ENCODE measurements at places on chromosomes 1 and 21.

- DNase-seq: no peak
Observed at GRCh38 chr1:98210064-98210463, 289.2 kb upstream of the DPYD start.

DNA sequence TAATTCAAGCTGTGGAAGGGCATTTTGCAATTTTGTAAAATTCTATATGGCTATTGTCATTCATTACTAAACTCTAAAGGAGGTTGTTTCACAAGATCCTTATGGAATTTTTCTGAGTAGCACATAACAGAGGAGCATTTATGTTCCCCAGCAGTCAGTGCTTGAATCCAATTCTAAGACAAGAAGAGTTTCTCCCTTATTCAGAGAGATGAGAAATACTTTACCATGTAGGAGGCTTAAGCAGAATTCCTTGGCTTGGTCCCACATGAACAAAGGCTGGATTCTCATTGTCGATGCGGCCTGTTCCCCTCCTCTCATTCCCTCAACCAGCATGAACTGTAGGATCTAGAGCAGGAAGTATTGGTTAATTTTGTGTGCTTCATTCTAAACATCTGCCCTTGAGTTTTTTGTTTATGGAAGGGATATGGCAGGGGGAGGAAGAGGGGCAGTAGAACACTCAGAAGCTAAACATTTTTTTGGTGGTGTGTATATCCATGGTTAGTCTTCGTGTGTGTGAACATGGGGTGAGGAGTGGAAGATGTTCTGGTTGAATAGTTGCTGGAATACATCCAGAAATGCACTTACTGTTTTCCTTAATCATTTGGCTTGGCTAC, 74.3 kb downstream of the LAMC1 start:
- DNase-seq: no peak

- DNase-seq: no peak
Observed at GRCh38 chr1:31460027-31460426, 47.0 kb downstream of the SERINC2 start.

- DNase-seq: no peak
Observed at GRCh38 chr1:51621161-51621560, 4.3 kb downstream of the OSBPL9 start.

DNA sequence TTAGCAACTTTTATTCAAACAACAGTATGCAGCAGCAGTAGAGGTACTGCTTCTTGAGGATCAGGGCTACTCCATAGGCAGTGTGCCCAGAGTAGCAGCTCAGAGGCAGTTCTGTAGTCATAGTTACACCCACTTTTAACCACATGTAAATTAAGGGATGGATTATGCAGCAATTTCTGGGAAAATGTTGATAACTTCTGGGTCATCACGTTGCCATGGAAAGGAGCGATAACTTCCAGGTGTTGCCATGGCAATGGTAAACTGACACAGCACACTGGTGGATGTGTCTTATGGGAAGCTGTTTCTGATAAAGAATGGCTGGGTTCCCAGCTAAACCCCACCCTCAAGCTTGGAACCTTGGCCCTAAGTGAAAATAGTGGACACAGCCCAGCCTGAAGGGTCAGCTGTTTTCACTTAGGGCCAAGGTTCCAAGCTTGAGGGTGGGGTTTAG, 29.0 kb upstream of the PLA2G2A start:
- DNase-seq: peak; percentile 28

DNA sequence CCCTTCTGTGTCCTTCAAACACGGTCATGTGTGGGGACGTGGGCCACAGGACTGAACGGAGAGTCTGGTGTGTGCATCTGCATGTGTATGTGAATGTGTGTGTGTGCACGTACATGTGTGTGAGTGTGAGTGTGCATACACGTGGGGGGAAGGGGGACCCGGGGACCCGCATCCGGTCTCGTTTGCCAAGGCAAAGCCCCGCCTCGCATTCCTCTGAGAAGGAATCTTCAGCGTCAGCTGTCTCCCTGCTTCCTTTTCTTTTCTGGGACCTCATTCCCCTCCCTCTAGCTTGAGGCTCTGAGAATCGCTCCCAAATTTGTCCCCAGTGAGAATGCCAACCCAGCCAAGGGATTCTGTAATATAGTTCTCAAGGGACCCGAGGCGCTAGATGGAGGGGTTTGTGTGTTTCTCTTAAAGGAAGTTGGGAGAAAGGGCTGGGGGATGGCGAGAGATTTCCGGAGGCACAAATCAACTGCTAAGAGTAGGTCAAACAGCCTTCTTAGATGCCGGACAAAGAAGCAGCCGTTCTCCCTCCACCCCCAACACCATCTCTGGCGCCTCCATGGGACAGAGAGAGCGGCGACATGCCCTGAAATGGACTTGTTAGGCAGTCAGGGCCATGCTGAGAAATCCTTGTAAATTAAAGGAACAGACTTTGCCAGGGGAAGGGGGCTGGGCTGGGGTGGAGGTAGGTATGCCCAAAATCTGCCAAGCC, 6.6 kb downstream of the IFFO2 start:
- no peak for DNase-seq

DNA sequence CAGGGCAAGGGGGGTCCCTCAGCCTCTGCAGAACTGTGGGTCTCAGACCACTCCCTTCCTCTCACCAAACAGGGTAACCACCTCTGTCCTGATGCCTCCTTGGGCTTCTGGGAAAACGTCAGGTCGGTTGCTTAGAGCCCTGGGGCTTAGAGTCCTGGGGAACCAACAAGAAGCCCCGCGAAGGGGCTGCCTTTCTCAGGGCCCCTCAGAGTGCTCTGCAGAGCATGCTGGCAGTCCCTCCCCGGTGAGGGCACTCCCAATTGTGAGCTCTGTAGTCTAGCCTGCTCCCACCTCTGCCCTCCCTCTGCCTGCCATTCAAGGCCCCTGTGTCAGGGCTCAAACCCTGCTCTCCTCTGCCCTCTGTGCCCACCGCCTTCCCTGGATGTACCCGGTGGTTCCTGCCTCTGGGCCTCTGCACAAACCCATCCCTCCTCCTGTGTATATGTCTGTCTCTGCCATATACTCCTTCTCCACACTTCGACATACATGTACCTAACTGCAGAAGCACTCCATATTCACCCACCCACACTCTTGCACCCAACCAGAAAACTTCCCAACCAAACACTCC, 92.3 kb downstream of the DMRTB1 start:
- DNase-seq: no peak

DNA sequence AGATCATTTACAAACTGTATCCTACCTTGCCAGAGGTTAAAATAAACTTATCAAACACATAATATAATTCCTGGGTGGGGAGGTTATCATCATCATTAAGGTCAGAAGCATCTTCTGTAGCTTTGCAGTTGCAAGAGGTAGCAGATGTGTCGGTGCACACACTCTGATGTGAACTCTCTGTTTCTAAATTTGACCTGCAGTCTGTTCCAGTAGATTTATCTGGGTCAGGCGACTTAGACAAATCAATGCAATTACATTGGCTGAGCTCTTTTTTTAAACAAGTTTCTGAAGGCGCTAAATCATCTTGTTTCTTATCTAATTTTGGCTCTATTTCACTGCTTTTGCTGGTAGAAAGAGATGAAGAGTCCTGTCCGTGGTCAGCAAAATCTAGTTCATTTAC, 70.4 kb downstream of the PRPF38A start:
- no peak for DNase-seq

DNA sequence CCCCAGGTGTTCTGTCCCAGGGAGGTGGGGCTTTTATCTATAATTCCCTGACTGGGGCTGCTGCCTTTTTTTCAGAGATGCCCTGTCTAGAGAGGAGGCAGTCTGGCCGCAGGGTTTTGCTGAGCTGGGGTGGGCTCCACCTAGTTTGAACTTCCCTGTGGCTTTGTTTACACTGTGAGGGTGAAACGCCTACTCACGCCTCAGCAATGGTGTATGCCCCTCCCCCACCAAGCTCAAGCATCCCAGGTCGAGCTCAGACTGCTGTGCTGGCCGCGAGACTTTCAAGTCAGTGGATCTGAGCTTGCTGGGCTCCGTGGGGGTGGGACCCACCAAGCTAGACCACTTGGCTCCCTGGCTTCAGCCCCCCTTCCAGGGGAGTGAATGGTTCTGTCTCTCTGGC, 124.3 kb downstream of the CENPF start:
- DNase-seq: no peak

DNA sequence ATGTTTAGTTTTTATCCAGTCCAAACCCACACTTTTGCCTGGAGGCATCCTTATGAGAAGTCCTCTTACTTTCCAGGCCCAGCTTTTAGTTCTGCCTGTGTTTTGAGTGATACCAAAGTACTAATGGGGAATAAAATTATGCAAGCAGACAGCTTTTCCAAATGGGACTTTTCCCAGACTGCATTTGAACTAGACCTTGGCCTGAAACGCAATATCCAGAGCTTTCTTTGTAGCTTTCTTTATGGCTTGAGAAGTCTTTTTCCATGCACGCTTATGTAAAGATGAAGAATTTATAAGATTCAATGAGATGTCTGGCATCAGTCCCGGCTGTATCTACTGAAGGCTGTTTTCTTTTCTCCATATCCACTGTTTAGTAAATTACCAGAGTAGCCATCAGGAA, 236.6 kb upstream of the RAB4A start:
- DNase-seq: no peak

DNA sequence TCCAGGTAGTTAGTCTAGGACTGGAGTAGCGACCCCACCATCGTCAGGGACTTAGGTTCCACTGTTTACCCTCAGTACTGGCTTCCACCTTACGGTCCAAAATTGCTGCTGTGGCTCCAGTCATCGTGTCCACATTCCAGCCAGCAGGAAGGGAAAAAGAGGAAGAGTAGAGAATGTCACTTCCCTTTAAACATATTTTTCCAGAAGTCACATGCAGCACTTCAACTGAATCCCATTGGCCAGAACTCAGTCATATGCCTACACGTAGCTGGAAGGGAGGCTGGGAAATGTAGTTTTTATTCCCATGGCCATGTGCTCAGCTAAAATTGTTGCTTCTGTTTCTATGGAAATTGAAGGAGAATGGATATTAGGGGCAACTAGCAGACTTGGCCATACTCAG, 84.1 kb upstream of the SELENON start:
- no peak for DNase-seq

DNA sequence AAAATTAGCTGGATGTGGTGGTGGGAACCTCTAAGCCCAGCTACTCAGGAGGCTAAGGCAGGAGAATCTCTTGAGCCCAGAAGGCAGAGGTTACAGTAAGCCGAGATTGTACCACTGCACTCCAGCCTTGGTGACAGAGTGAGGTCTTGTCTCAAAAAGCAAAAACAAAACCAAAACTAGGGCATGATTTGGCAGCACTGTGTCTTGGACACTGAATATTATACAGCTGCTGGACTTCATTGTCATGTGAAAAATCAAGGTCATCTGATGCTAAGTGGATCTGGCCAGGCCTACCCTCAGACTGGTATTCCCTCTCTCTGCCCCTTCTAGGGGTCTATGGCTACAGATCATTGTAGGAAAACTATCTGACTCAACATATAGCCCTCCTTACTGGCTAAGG, 55.2 kb upstream of the MRPS6 start:
- DNase-seq: no peak

DNA sequence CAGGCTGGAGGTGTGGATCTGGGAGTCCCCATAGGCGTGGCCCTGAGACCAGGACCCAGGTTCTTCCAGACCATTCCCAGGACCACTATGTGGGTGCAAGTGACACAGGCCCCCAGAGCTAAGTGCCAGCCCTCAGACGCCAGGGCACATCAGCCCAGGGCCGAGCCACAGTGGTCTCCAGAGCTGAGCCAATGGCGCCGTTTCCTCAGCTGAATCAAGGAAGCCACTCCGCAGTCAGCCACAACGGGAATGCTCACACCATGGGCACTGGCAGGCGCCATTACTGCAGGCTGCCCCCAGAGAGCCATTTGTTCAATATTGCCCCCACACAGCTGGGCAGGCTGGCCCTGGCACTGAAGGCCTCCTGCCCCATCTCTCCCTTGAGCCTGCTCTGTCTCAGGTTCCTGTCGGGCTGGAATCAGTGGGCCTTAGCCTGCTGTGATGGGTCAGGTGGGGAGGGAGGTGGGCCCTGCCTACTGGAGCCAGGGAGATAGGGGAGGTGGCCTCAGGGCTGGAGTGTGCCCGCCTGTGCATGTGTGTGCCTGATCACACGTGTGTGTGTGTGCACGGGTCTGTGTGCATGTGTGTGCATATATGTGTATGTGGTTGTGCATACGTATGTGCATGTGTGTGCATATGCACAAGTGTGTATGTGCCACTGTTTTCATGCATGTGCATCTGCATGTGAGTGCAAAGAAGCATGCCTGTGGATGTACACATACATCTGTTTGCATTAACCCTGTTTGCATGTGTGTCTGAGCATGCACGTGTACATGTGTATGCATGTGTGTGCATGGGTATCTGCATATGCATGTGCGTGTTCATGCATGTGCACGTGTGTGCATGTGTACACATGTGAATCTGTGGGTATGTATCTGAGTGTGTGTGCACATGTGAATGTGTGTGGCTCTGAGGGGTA, 6.1 kb downstream of the GJC2 start:
- no peak for DNase-seq

DNA sequence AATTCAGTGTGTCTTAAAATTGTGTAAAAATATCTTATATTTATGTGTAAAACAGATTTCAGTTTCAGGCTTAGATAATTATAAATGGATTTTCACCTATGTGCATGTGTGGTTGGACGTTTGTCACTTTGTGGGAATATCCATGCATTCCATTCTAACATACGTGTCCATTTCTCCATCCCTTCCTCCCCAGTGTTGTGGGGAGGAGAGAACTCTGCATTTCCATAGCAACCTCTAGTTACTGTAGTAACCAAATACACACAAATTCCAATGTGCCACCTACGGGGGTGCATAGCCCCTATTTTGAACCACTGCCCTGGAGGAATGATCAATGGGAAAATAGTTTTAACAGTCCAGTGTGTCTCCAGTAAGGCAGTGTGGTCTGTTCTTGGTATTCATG, 79.0 kb downstream of the RASAL2 start:
- DNase-seq: no peak

DNA sequence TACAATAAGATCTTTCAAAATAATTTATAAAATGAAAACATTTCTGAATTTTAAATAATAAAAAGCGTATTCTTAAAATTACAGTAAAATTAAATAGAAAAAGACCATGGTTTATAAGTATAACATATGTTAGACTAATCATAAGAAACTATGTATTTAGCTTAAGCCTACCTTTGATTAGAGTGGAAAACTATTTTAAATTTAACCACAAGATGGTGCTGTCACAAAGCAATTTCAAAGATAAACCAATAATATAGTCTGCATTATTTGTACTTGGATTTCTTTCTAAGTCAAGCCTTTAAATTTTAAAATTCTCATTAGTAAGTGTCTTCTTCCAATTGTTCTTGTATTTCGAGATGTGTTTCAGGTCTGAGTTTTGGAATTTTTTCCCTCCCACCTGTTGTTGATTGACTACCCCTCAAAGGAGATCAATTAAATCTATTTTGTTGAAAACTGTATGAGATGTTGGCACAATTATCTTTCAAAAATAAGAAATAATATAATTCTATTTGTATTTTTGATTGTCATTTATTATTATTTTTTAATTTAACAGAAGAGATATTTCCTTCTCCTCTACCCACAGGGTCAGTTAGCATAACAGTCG, 459.8 kb downstream of the KCNT2 start:
- no peak for DNase-seq
